ENCODE measurements at places on chromosomes 1 and 21.

GRCh38 chr1:98385652-98386051 lies 275.9 kb upstream of the SNX7 start:
- no peak for DNase-seq

GRCh38 chr1:15222653-15223303 lies 24.2 kb upstream of the FHAD1 start:
- no peak for DNase-seq

- DNase-seq = no peak
Observed at GRCh38 chr1:230326971-230327891, 98.9 kb downstream of the PGBD5 start.

GRCh38 chr1:175388285-175388684 lies 195.7 kb upstream of the KIAA0040 start:
- DNase-seq = no peak

DNA sequence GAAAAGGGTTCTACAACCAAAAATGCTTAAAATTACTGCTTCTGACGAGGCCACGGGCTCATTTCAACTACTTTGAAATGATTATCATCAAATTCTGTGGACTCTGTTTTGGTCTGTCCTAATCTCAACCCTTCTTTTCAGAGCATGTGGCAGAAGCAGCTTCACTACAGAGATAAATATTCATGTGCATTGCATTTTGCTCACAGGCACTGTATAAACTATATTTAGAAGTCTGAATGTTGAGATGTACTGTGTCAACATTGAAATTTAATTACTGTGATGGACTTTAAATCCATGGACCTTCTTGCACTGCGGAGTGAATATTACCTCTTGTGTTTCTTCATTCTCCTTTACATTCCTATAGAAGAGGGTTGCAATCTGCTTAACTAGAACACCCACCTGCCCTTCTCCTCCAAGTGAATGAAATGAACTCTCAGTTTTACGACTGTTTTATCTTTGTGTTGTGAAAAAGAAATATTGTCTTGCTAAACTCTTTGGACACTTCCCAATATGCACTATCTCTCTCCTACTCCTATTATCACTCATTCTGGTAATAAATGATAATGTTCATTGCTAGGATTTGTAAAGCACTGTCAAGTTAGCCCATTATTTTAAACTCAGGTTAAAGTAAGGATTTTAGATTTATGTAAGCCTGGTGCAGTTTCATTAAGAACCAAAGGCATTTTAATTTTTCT lies 281.2 kb upstream of the ST6GALNAC5 start:
- DNase-seq = no peak

GRCh38 chr1:159068886-159069285 lies 7.7 kb downstream of the AIM2 start:
- DNase-seq = no peak

DNA sequence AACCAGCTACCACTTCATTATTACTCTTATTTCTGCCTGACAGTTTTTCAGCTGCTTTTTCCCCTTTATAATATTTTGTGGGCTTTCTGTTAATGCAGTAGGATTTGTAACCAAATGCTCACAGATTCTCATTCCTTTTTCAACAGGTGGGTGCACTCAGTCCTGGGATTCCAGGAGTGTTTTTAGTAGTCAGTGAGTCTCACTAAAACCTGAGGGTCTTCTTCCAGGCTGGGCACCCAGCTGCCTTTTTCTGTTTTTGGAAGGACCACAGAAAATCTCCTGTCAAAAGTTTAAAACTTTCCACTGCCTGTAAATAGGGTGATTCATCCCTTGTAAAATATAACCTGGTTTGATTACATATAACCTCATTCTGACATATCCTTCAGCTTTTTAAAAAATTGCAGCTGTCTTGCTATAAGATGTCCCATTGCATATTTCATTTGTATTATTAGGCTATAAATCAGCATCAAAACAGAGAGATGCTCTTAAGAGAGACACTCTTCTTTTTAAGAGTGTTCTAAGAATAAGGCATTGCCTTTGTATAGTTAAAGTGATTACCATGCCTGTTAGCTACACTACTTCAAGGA lies 16.8 kb upstream of the CEP350 start:
- DNase-seq = no peak

DNA sequence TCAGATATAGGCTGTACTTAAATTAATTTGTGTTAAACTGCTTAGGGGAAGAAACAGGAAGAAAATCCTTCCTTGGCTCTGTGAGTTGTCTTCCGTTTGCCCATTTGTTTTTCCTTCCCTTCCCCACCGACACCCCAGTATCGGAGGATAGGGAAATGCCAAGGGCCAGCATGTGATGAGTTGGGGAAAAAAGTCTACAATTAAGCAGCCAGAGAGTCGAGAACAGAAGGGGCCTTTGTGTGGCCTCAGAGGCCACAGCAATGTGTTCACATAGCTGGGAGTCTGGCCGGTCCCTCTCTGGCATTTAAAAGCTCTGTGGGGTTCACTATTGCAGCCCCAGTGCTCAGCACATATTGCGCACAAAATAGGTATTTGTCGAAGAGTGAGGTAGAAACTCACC lies 489.3 kb downstream of the MATN1 start:
- no peak for DNase-seq

GRCh38 chr1:152933196-152933595 lies 13.8 kb upstream of the SPRR5 start:
- DNase-seq = no peak

DNA sequence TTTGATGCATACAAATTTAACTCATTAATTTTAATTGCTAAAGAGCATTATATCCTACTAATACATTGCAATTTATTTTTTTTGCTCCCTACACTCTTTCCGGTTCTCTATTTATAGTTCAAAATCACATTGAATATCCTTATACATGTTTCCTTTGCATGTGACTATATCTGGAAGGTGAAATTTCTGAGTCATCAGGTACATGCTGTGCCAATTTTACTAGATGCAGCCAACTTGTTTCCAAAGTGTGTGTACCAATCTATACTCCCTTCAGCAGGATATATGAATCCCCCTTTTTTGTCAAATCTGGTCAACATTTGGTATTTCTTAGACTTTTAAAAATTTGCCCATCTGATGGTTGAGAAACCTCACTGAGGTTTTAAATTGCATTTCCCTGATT lies 602.9 kb upstream of the CAMK1G start:
- DNase-seq = no peak

DNA sequence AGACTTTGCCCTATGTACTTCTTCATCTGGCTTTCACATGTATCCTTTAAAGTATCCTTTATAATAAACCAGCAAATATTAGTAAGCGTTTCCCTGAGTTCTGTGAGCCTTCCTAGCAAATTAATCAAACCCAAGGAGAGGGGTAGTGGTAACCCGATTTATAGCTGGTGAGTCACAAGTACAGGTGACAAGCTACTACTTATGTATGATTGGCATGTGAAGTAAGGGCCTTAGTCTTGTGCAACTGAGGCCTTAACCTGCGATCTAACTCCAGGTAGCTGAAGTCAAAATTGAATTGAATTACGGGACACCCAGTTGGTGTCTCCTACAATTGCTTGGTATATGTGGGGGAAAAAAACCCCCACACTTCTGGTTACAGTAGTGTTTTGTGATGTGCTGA lies 26.0 kb downstream of the SLC16A1 start:
- DNase-seq = no peak

- no peak for DNase-seq
Observed at GRCh38 chr1:160401487-160401805, 1.1 kb downstream of the VANGL2 start.

DNA sequence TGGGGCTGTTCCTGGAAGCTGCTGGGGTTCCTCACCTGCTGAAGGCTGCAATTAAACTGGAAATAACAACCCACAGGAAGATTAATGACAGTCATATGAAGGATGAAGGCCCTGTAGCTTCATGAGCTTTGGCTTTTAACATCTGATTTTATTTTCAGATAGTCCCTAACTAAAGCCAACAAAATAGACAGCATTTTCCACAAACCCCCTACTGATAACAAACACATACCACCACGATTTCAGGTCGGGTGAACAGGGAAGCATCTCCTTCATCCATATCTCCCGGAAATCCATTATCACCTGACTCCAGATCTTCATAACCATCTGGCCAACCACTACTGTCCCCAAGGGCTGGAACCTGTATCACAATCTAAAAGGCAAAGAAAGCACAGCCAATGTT lies 169.6 kb downstream of the TGFBR3 start:
- no peak for DNase-seq

DNA sequence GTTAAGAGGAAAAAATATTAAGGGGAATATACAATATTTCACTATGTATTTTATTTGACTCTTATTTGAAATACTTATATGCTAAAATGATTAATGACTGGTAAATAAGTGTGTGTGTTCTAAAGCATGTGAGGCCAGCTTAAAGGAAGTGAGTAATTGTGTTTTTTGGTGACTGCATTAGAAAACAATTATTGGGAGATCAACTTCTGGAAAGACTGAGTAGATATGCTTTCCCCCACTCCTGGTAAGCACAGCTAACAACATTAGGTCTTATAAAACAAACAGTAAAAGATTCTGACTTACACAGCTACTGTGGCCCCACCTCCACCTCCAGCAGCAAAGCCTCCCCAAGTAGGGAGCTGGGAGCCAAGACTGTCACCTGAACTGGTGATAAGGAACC lies 403.0 kb downstream of the SRGAP2C start:
- DNase-seq = no peak

DNA sequence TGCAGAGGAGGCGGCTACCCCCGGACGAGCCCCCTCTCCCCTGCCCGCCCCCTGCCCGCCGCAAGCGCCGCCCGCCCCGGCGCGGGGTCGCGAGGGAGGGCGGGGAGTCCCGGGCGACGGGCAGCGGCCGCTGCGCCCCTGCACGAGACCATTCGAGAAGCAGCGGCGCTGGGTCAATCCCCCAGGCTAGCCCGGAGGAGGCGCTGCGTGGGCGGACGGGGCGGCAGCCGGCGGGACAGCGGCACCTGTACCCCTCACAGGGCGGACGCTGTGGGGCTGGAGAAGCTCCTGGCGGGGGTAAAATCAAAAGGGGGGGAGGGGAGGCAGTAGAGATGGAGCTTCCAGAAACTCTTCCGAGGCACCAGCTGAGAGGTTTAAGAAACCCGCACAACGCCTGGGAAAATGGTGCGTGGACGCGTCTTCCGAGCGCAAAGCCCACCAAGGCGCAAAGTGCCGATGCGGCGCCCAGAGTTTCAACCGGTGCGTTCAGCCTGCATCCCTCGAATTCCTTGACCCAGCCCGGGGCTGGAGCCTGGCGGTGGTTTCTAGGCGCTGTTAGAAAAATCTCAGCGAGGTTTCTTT lies at the start of gene PLPPR5:
TSS of gene PLPPR5 (minus strand) at position 1 of the 582 bp plus-strand sequence. CDS start 190 bp downstream, outside the sequence.
- DNase-seq = no peak

DNA sequence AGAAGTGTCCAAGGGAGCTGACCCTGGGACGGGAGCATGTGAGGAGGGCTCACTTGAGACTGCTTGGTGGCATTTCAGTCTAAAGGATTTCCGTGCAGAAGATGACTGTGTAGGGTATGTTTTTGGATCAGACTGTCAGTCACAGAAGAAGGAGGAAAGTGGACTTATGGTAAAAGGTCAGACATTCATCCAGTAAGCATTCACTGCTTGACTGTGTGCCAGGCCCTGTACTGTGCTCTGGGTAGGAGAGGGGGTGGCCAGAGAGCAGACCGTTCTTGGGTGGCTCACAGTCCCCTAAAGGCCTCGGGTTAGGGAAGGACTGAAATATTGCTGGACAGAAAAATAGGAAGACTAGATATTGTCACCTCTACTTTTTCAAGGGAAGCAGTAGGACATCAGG lies 2.1 kb upstream of the SERINC2 start:
- no peak for DNase-seq

DNA sequence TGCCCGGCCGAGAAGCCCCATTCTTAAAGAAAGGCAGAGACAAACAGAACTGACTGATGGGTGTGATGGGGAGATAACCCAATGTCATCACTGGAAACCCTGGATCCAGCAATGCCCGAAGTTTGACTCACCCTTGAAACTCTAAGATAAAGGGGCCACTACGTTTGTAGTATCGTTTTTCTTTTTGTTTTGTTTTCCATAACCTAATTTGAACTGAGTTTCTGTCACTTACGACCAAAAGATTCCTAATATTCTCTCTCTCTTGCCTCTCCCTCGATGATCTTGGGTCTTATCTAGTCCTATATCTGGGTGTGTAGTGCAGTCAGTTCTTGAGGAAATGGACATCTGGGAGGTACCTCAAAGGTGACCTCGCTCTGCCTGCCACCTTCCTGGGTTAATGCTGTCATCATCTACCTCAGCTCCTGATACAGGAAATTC lies 57.8 kb upstream of the ID3 start:
- no peak for DNase-seq

- DNase-seq = no peak
Observed at GRCh38 chr1:109396871-109397580, 692 bp downstream of the SORT1 start.

DNA sequence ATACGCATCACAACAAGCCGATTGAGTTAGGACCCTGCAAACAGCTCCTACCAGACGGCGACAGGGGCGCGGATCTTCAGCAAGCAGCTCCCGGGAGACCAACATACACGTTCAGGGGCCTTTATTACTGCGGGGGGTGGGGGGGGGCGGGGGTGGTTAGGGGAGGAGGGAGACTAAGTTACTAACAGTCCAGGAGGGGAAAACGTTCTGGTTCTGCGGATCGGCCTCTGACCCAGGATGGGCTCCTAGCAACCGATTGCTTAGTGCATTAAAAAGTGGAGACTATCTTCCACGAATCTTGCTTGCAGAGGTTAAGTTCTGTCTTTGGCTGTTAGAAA lies 162.0 kb downstream of the RUNX1 start:
- no peak for DNase-seq

DNA sequence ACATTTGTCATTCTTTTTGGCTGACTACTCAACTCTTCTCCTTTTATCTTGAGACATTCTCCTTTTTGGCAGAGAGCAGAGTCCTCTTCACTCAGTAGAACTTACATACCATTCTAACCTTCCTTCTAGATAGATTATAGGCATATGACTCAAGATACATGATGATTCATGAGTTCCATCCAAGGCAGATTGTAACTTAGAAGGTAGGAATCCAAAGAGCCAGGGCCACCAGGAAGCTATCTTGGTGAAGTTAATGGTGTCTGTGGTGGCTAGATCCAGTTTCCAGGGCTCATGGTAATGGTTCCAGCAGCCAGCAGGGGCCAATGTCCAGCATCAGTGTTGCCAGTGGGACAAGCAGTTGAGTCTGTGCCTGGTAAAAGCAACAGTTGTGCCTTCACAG lies 76.1 kb upstream of the KIAA0040 start:
- DNase-seq = no peak

- no peak for DNase-seq
Observed at GRCh38 chr1:237309595-237310118, 267.7 kb downstream of the RYR2 start.

DNA sequence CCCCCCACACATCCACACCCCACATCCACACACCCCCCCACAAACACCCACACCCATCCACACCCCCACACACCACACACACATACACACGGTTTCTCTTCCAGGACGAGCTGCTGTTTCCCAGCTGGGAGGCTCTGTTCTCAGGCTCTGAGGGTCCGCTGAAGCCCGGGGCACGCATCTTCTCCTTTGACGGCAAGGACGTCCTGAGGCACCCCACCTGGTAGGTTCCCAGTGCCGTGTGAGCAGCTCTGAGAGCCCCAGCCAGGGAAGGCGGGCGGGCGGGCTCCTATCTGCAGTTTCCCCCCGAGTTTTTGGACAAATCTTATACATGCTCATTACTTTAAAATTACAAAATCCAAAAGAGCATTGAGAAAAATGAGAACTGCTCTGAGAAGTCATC lies 31.2 kb downstream of the SLC19A1 start:
- no peak for DNase-seq

GRCh38 chr1:72184099-72184701 lies 98.1 kb downstream of the NEGR1 start:
- no peak for DNase-seq
